ENCODE measurements at places on chromosomes 6 and 20.
A peak's percentile ranks its signal among the peaks of the same experiment; 100 is the strongest.

GRCh38 chr20:57391439-57392301, 474 bp downstream of the RBM38 start:
- DNase-seq, result no peak

DNA sequence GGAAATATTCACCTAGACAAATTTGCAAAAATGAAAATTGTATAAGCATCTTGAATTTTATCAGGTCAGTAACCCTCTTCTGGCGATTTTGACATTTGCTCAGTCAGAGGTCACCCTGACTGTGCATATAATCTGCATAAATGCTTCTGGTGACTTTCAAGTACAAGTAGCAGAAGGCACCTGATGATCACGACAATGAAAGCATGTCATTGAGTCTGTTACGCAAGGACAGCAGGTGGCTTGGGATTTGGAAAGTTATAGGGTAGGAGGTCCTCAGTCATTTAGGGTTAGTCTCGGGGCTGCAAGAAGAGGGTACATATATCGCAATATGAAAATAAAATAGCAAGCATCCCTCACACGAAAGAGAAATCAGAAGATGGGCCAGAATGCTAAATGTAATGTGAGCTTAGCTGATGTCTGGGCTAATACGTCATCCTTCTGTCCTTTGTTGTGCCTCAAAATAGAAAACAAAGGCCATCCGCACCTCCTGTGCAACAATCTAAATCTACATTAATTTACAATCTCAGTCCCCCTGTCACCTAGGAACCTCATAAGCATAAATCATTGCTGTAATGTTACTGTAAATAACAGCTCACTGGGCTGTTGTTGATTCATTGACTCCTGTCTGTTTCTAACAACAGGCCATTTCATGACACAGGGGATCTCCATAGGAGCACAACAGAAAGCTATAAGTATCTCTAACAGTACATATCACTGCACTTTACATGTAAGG, 155.2 kb upstream of the RSPO3 start:
- no peak for DNase-seq

DNA sequence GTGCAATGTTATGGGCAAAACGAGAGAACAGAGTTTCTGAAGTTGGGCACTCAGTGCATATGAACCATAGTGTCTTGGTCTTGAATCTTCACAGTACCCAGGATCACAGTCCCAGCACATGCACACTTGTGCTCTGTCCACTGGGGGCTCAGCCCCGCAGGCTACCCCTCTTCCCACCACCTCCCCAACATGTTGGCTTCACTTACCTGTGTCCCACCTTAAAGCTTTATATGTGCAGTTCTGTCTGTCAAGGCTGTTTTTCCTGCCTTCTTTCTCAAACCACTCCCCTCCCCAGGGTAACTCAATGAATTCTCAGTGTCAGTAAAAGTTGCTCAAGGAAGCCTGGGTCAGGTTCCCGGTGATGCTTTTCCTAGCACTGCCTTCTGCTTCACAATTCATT, 129.9 kb downstream of the DOK5 start:
- DNase-seq, result no peak

DNA sequence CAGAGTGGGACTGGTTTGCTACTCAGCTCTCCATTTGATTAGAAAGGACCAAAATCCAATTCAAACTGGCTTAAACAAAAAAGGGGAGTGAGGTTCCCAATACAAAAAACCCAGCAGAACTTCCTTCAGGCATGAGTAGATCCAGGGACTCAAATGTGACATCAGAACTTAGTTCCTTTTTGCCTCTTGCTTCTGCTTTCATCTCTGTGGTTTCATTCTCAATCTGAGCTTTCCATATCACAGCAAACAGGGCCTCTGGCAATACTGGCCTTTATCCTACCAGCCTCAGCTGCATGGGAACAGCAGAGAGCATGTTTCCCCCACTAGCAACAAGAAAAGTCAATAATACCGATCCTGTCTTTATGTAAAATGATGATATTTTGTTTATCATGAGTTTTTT, 28.6 kb upstream of the PRELID3B start:
- DNase-seq, result no peak

DNA sequence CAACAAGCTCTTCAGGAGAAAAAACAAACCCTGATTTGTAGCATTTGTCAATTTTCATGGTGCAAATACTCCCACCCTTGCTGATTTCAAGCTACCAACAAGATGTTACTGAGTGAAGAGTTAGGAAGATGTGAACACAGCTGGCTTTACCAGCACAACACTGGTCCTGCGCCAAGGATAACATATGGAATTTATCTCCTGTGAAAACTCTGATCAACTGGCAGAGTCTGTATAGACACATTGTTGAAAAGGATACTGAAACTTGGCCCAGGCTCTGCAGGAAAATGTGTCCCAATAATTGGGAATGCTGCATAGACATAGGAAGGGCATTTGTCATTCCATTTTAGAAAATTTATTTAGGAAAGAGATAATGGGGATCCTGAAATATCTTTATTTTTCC, 29.0 kb downstream of the OTOR start:
- DNase-seq, result no peak

DNA sequence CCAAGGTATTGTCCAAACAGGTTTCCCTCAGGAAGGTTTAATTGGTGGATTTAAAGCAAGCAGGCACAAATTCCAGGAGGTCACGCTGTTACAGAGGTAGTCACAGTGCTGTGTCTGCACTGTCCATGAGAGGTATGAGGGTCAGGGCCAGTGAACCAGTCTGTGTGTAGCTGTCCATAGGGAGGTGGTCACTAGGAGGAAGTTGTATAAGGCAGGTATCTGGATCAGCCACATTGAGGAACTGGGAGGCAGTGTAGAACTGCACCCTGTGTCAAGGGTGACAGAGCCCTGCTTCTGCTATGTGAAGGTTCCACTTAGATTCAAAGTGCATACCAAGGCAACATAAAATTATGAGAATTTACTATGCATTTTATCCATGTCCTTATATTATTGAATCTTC, 73.3 kb downstream of the MAP3K4 start:
- DNase-seq, result no peak

GRCh38 chr6:53009056-53009455, 14.0 kb upstream of the GSTA4 start:
- no peak for DNase-seq

DNA sequence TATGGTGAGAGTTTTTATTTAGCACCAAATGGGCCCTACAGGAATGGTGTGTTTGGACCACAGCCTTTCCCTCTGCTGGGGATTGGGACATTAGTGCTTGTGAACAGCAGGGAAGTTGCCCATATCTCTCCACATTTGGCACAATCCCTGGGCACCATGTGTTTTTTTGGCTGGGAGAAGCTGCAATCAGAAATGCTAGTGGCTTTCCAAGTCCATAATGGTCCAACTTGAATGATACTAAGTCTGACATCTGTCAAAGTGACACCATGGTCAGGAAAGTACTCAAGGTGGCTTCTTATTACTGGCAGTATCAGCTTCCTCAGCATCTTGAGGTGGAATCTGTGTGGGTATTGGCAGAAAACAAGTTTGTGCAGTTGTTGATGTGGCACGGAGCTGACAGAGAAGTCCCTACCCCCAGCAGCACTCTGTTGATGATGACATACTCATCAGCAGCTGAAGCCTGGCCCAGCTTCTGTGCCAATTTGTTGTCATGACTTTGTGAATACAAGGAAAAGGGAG, 53.0 kb downstream of the SASH1 start:
- no peak for DNase-seq

DNA sequence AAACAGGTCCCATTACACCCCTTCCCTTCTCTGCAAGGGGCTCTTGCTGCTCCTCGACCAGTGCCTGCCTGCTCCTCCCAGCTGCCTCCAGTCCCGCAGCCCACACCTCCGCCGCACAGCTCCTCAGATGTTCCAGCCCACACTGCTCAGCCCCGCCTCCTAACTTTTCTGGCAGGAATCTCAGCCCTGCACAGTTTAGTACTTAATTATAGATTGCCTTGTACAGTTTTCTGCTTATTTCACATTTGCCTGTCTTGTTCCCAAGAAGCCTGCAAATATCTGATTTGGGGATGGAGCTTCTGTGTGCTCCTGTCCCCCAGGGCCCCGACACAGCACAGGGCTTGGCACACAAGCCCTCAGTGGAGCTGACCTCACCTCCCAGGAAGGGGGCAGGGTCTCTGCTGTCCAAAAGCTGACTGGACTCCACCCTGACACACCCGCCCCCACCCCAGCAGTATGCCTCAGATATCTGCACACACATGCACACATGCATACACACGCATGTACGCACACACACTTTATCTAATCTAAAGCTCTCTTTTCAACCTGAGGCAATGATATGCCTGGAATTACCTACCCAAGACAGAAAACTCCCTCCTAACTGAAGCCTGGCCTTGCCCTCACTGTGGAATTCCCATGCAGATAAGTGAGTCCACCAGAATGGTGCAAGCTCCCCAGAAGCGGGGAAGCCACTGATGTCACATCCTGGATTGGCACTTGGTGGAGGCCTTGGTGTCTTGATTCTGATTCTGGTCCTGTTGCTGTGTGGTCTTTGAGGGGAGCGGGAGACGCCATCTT, 1.2 kb upstream of the PNPLA1 start:
- DNase-seq, result no peak

DNA sequence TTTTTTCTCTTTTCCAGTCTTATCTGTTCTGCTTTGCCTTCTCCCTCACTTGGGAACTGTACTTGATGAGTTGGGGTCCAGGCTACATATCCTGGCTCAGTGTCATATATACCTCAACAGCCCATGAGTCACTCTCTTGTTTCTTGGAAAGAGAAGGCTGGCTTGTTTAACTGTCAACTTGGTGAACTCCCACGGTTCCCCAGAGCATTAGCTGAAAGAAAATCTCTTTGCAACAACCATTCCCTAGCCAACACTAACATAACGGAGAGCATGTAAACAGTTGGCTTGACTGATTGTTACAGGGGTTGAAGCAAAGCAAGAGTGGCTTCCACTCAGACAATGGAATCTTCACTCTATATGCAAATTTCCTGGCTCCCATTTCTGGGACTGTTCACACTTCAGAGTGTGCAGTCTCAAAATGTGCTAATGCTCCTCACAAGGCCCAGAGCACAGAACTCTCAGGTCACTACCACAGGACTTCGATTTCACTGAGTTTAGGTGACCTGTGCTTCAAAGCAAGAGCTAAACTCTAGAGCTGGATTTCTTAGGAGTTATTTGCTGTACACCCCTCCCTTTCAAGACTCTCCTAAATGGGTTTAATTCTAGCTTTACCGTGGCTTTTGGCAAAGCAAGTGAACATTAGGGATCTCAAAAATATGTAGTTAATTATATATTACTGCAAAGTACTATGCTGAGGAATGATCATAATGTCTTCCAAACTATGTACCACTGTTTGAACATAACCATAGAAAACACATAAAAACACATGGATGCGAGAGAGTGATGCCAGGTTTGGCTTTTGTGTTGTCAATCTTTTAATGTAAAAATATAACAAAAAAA, 609.8 kb downstream of the RFPL4B start:
- DNase-seq, result peak; percentile 79

- peak; percentile 51 for DNase-seq
Observed at GRCh38 chr6:121951918-121952379, 447.5 kb upstream of the HSF2 start.

DNA sequence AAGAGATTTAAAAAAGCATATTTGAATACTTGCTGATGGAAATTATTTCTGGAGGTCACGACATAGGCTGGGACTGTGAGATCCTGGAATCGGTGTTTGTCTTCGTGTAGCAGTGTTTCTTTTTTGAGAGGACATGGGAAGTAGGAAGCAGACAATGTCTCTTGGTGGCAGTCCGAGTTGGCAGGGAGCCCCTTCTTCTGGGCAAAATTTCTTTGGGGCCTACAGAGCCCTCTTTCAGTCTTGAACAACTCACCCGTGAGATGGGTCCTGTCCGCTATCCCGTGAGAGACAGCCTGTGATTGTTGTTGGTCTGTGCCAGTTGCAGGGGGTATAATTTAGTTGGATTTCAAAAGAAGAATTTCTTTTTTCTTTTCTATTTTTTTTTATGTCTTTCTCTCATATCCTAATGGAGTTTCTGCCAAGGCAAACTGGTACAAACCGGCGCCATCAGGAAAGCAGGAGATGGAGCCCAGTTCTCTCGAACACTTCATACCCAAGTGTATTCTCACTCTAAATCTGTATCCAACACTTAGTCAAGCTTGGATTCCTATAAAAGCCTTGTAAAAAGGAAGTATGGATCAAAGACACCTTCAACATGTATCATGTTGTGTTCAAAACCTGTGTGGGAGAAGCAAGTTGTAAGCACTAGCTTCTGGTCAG, 785.1 kb downstream of the MAFB start:
- no peak for DNase-seq

- DNase-seq, result peak; percentile 93
Observed at GRCh38 chr6:11315743-11316437, 83.4 kb upstream of the NEDD9 start.

- no peak for DNase-seq
Observed at GRCh38 chr6:167831281-167831828, 4.6 kb downstream of the AFDN start.

DNA sequence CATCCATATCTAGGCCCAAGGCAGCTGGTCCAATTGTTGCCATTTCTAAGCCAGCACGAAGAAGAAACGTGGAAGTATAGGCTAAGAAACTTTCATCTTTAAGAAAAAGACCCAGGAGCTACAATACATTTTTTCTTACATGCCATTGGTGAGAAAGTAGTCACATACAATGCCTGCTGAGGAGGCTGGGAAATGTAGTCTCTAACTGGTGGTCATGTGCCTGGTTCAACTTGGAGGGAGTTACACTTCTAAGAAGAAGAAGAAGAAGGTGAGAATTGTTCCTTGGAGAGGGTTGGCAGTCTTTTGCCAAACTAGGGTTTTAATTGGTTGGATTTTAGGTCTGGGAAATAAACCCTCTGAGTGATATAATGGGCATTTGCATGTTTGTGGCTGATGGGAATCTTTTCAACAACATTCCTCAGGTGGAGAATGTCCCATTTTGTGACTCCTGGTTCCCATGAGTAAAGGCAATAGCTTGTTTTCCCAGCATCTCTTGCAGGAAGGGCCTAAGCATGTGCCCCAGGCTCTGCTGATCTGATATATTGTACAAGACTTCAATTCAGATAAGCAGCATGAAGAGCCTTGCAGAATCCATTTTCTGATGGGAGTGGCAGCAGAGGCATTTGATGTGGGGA, 47.0 kb upstream of the PREP start:
- DNase-seq, result no peak

DNA sequence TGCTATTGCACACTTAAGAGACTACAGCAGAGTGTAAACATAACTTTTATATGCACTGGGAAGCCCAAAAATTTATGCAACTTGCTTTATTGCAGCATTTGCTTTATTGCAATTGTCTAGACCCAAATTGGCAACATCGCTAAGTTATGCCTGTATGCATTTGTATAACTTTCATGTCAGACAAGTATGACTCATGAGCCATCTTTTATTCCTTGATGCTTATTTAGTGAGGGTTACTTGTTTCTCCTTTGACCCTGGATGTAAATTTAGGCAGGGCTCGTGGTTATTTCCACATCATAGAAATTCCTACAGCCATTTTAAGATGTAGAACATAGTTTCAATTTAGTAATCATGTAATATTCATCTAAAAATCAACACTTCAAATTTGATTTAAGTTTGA, 130.3 kb upstream of the LY86 start:
- DNase-seq, result no peak
